ENCODE measurements at places on chromosomes 5 and 9.

DNA sequence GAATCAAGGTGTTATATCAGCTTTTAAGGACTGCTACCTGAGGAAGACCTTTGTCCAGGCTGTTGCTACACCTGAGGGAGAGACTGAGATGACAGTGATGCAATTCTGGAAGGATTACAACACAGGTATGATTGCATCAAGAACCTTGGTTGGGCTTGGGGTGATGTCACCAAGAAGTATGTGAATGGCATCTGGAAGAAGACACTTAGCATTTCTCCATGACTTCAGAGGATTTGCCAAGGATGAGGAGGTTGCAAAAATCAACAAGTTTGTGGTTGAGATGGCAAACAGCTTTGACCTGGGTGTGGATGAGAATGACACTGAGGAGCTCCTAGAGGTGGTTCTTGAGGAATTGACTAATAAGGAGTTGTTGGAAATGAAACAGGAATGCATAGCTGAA lies 67.9 kb upstream of the PANK3 start:
- DNase-seq, result peak; percentile 53

DNA sequence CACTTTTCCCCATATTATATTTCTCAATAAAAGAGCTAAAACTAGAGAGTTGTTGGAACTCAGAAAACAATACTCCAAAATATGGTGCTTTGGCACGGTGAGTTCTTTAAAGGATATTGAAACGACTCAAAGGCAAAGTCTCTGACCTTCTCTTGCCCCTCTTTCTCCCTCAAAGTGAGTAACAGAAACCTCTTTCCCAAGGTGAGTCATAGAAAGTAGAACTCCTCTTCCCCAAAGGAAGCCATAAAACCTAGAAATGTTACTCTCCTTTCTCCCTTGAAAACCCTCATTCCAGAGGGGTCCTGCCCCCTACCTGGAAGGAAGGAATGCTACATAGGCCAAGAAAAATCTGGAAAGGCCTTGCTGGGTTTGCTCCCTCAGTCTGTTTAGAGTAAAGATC lies 47.5 kb downstream of the RAPGEF6 start:
- DNase-seq, result peak; percentile 26

DNA sequence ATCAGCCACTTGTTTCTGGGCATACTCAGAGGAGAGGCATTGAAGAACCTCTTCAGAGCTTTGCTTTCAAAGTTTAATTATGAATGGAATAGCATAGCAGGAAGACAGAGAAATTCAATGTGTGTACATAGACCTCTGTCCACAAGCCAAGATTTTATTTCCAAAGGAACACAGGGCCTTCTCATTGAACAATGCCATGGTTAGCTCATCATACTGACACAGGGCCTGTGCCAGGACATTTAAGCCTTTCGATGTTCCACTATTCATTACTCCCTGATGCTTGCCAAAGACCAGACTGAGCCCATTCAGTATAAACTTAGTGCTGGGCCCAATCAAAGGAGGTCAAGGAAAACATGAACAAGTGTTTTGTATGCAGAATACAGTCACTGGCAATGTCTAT lies 280.8 kb downstream of the FBXL17 start:
- no peak for DNase-seq

GRCh38 chr9:27117489-27118135 lies 8.6 kb downstream of the TEK start:
- DNase-seq, result peak; percentile 50

DNA sequence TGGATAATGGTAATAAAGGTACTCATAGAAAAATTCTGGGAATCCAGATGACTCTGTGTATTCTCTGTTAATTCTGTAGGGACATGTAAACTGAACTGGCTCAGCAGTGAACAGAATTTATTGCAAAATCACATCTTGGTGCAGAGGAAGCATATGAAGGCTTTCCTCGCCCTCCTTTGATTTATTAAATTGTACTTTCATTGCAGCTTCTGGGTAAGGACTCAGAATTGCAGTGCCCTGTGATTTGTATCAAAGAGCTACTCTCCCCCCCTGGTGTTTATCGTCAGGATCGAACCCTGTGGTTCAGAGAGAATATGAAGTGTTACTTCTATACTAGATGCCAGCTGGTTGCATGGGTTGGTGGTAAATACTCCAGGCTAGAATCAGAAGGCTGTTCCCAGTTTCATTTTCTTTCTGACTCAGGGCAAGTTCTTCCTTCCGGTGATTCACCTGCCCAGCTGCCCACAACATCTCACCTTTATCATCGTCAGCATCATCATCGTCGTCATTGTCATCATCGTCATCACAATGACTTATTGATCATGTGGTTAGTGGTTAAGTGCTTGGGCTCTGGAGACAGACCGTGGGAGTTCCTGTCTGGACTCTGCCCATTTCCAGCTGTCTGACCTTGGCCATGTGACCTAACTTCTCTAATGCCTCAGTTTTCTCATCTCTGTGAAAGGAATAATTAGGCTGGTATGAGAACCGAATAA lies 238.8 kb downstream of the ARHGAP26 start:
- DNase-seq, result peak; percentile 97

DNA sequence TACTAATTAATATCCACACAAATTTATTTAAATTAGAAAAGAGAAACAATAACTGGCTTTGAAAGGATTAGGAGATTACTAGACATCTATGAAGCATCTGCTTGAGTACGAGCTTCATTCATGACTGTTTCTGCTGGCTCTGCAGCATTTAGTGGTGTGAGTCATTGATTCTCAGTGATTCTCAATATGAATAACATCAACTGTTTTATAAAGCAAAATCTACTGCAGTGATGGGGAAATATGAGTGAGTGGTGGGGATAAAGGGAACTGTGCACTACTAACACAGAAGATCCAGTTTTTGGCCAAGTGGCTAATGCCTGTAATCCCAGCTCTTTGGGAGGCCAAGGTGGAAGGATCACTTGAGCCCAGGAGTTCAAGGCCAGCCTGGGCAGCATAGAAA lies 8.4 kb downstream of the FNBP1 start:
- no peak for DNase-seq

DNA sequence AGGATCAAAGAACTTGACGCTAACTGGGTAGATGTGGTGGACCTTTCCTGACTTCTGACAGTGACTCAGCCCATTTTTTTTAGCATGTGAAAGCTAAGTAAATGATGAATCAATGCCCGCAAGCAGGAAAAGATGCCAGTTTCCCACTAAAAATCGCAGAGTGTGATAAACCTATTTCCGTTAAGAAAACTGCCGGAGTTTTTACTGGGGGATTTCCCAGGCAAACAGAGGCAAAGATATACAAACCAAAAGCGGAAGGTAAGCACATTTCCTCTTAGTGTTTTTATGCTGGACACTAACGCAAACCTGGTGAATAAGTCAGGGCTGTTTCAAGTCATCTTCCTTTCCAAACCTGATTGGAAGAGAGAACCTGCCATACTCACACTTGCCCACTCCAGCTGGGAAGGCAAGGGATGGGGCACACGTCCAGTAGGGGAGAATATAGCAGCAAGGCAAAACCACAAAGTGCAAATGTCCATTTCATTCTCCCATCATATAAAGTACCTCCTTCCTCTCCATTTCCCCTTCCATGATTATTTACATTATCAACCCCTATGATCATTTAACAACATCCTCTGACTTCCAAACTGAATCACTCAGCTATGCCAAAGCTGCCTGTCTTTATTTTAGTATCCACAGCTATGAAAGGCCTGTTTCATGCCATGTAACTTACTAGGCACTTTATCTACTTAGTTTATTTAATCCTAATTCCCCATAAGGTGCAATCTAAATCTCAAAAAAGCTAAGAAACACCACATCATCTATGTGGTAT lies 349.7 kb upstream of the RFX3 start:
- peak; percentile 98 for DNase-seq

DNA sequence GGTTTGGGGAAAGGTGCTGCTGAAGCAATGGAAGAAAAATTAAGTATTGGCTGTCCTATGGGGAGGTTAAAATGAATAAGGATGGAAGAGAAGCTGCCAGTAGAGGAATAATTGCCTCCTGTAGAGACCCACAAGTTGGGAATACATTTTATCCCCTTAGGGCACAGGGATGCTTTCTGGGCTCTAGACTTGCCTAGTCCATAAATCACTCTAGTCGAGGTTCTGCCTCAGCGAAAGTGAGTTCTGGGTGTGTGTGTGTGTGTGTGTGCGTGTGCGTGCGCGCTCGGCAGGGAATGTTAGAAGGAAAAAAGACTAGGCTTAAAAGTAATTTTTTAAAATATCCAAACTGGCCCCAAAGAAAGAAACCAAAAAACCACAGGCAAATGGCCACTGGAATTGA lies 291.6 kb downstream of the DOCK8 start:
- DNase-seq, result no peak

- no peak for DNase-seq
Observed at GRCh38 chr5:80411589-80412219, 3.8 kb downstream of the ZFYVE16 start.

All from HS-5 (cell line).